ENCODE measurements at places on chromosomes 7 and 10.

GRCh38 chr7:55160539-55160938 is 141.7 kb downstream of the EGFR start:
- DNase-seq, result no peak

GRCh38 chr7:130943981-130944380 is 210.0 kb upstream of the KLF14 start:
- no peak for DNase-seq

DNA sequence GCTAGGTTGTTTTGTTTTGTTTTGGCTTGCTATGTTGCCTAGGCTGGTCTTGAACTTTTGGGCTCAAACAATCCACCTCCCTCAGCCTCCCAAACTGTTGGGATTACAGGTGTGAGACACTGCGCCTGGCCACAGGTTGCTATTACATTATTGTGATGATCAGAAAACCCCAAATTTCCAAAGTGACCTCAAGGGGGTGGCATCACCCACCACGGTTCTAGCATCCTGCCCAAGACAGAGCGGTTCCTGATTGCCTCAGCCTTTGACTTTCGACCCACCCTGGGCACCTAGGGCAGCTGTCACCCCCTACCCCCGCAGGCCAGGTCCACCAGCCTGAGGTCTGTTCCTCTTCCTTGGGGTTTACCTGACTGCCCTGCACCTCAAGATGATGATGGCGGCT is 28.4 kb downstream of the SBDS start:
- DNase-seq, result no peak

- DNase-seq, result no peak
Measured at GRCh38 chr10:93062514-93063143, 2.0 kb downstream of the CYP26C1 start.

GRCh38 chr10:62614389-62615157 is 189.9 kb upstream of the ADO start:
- no peak for DNase-seq

DNA sequence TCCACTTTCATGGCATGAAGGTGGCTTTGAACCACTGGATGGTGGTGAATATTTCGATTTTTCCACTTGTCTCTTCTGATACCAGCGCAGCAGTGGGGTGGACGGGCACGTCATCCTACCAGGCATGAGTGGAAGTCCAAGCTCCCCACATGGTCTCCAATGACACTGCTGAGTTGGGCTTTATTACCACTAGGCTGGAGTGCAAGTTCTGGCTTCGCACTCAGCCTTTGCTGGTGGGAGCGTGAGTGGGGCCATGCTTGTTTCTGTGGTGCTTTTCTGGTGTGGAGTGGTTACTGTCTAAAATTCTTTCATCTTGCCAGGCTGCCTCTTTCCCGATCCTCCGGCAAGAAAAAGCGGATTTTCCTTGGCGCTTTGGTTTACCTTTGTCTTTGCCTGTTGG is 70.1 kb upstream of the SDK1 start:
- no peak for DNase-seq

DNA sequence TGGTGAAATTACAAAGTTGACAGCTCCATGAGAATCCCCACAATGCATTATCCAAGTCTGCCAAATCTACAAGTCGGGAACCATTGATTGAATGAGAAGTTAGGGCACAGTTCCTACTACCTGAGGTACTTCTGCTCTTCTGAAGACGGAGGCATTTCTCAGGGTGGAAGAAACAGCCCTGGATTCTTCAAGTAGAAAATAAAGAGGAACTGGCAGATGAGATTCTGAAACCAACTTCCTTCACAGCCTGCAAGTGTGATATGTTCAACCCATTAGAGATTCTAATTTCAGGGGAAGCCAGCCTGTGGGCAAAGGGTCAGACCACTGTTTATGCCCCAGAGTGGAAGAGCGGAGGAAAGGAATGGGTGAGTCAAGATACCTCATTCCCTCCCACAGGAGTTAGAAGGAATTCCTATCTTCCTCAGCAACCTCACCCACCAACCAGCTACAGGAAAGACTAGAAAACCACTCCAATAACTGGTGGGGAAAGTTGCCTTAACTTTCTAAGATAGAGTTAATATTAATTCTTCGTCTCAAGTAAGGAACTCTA is 50.5 kb upstream of the BMPER start:
- DNase-seq, result no peak

GRCh38 chr7:34501156-34501555 is 156.9 kb upstream of the NPSR1 start:
- DNase-seq, result no peak

GRCh38 chr10:8044908-8045725 is 9.4 kb upstream of the GATA3 start:
- DNase-seq, result peak; percentile 18

DNA sequence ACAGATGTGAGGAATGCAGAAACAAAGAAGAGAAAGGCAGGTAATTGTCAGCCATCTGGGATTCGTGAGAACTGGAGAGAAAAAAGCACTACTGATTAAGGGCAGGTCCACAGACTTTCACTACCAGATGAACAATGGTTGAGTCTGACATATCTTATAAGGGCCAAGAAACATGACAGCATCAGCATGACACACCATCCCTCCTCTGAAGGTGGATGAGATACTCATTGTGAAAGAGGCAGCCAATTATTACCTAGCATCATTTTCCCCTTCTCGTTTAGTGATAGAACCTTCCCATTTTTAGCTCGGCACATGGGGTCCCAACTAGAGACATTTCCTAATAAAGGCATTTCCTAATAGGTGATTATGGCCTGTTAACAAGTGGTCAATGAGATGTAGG is 19.2 kb upstream of the MET start:
- no peak for DNase-seq

- DNase-seq, result no peak
Measured at GRCh38 chr7:35797311-35797710, 3.5 kb upstream of the SEPTIN7 start.

GRCh38 chr10:132109341-132110110 is 43.8 kb downstream of the JAKMIP3 start:
- no peak for DNase-seq

- DNase-seq, result no peak
Measured at GRCh38 chr10:13678101-13678843, 91.5 kb downstream of the PRPF18 start.

- DNase-seq, result no peak
Measured at GRCh38 chr7:585229-585711, 65.6 kb upstream of the PDGFA start.

- DNase-seq, result no peak
Measured at GRCh38 chr10:124722798-124723783, 21.1 kb downstream of the FAM53B start.

GRCh38 chr7:27119412-27119911 is 11.1 kb downstream of the HOXA4 start:
- no peak for DNase-seq

DNA sequence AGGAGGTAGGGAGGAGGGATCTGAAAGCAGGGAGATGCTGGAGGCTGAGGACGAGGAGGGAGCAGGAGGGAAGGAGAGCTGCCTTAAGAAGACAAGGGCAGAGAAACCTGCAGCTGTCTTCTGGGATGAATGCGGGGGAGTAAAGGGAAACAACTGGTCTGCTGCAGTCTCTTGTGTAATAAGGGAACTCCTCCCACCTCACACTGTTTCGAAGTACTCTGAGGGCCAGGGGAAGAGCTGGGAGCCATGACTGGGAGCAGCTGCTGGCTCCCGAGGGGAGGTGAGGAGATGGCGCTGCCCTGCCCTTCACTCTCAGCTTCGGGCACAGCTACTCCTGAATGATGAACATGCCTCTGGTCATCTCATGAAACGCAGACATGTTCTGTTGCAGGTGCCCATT is 65.1 kb downstream of the CLEC2L start:
- DNase-seq, result no peak

DNA sequence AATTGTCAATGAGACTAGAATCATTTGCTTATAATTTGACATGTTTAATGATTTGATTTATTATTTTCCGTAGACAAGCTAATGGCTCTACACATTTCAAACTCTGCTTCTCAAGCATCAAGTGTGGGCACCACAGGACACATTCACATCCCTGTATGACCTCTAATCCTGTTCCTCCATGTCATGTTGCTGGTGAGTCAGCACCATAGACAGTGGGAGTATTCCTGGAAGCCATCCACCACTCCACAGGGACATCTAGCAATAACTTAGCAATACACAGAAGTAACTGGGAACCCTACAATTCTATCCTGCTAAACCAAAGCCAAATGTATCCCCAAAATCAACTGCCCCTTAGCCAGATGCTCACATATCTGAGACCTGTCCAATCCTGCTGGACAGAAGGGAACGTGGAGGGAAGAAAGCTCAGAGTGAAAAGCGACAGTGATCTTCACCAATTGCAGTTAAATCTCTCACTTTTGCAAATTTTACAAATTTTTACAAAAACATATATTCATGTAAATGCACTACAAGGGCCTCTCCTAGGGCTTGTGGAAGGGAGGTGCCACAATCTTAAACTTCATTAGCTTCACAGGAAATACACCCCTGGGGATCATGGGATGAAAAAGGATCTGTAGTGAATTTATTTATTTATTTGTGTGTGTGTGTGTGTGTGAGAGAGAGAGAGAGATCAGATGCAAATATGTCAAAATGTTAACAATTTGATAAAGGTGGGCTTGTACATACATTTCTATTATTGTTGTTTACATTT is 126.5 kb downstream of the GFRA1 start:
- no peak for DNase-seq

DNA sequence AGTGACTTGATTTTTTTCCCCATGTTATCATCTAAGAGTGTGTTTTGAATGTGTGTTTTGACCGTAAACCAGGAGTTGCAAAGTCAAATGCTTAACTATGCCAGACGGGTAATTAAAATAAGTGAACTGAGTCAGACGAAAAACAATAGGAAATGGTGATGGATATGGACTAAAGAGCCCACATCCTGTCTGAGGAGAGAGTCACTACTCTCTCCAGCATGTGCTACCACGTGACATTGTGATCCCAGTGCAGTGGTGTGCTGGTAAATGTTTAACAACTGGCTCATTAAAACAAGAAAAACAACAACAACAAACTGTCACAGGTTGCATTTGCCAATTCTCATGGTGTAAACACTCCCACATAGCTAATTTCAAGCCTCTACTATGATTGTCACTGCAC is 164.3 kb downstream of the SUGCT start:
- no peak for DNase-seq

DNA sequence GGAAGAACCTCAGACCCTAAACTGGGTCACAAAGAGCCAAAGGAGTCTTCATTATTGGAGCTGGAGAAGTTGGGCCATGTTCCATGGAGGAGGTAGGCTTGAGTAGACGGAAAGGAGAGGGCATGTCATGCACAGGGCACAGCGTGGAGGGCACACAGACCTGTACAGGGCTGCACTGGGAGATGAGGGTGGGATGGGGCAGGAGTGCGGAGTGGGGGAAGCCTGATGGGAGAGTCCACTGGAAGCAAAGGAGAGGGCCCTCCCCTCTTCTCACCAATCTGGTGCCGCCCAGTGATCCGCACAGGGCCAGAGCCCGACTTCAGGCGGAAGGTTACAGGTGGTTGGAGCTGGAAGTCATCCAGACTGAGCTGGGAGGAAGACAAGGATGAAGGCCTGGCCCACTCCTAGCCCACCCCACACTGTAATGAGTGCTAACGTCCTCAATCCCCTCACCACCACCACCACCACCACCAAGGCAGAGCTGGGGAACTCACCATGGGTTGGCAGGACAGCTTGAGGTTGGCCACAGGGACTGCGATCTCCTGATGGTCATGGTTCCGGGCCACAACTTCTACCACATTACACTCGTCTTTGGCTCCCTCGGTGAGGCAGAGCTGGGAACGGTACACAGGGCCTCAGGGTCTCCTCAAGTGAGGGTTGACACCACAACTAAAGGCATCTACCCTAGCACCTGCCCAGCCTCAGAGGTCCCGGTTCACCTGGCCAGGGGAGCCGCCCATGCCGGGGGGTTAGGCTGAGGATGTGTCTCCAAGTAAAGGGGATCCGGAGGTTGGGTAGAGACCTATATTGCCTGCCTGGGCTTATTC is 1.0 kb downstream of the NPM3 start:
- no peak for DNase-seq

- DNase-seq, result no peak
Measured at GRCh38 chr7:8481096-8481495, 47.7 kb downstream of the NXPH1 start.

DNA sequence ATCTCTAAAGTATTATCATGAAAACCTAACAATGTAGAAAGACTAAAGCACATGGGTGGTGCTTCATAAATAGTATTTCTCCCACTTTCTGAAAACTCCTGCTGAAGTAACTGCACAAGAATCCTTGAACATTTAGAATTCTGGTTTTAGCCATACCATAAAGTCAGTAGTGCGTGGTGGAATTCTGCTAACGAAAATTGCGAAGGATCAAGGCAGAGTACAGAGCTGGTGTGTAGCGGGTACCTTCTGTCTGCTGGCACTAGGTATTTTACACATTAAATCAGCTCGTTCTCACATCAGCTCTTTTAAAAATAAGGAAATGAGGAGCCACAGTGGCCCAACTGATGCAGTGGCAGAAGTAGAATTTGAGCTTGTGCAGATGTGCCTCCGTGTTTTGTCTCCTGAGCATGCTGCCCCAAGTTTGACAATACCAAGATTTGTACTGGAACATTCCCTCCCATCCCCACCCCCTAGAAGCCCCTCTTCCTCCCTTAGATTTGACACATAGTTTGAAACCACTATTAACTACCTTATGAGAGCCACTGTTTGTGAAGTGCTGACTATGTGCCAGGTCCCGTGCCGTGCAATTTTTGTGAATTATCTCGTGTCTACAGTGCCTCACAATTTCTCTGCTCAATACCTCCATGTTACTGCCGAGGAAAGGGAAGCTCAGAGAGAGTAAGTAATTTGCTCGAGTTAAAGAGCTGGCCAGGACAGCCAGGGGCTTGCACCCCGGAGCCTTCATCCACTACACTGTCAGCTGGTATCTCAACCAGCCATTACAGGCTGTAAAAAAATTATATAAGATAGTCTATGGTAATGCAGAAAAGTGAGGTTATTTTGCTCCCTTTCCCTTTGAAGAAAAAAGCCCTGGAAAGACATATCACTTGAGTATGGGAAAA is 66.9 kb downstream of the EGFR start:
- DNase-seq, result no peak

DNA sequence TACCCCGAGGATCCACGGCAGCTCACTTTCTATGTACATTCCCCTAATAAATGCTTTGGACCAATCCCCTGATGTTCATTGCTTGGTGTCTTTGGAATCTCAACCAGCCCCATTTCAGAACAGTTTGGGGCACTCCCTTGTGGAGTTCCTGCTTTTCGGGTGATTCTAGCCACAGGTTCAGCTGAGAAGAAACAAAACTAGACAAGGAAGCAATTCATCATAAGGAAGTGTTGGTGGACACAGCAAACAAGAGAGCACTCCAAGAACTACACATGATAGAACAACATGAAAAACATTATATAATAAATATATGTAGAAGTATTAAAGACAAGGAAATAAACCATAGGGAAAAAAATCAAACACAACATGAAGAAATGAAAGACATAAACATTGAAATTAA is 6.0 kb upstream of the CCDC136 start:
- DNase-seq, result no peak

DNA sequence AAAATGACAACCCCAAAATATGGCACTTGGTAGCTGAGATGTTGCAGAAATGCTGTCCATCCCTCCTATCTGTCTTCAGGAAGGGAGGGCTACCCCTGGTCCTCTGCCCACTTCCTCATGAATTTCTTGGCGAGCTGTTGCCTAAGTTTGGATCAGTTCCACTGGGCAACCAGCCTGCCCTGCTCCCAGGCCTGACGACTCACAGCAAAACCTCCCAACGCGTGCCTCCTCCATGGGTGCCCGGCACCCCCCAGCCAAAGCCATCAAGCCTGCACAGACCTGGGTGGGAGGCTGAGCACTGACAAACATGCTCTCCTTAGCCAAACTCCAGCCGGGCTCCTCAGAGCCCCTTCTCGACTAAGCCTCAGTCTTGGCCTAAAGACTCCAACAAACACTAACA is 8.9 kb downstream of the VSTM4 start:
- DNase-seq, result no peak

Data from NCI-H774 (cell line).